ENCODE measurements at places on chromosomes 7 and 10.

- no peak for DNase-seq
Measured at GRCh38 chr7:75743455-75743859, 4.7 kb upstream of the HIP1 start.

GRCh38 chr10:35336921-35337823, 863 bp downstream of the CCNY start:
- peak; percentile 41 for DNase-seq

DNA sequence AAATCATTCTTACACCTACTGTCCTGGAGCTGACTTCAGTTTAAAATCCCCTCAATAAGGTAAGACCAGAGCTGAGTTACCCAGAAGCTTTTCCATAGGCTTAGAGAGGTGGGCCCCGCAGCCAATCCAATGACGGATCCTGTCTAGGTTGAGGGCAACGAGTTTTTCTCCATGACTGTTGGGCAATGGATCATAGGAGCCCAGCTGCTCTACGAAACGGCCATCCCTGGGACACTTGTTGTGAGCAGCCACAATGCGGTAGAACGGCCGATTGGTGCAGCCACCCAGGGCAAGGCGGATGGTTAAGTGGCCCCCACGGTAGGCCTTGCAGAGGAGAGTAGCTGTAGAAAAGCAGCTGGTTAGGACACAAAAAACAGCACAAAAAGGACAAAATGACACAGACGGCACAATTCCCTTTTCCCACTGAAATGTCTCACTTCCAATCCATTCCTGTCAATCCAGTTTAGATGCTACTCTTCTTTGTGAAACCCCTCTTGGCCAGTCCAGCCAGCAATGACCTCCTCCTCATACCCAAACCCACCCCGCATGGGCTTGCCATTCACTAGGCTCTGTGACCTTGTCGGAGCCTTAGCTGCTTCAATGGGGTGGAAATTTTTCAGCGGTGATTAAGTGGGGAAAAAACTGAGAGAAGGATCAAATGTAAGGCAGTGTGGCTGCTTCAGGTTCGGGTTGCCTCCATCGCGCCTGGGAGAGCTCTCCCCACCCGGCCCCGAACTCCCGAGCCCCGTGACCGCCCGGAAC, 580 bp downstream of the MRPS16 start:
- DNase-seq, result no peak

- no peak for DNase-seq
Measured at GRCh38 chr7:23105086-23105643, 420 bp upstream of the KLHL7 start.

DNA sequence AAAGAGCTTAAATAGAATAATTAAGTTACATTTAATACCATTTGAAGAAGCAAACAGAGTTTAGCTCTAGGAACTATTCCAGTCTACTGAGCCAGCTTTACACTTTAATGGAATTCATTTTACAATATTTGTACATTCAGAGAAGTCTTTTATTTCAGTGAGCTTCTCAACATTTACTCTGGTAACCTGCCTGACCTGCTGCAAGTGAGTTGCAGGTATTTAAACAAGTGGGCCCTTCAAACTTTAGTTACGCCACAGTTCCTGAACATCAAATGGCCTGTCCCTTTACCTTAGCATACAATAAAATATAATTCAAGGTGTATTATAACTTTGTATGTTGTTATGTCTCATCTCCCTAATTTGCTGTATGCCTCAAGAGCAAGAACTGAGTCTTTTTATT, 121.6 kb upstream of the SEMA3C start:
- no peak for DNase-seq

Measured in EH (cell line).